BJ (cell line): ENCODE measurements at places on chromosomes 2 and 18. TPM values are rescaled to one million over a fixed set of nuclear protein-coding genes. Genes with fewer than 3 reads are reported as not detected.

RESP18 gene
- not detected in 2 replicates for polyA plus RNA-seq

DRC1 gene
- 0.05 and 0.22 TPM in 2 replicates for polyA plus RNA-seq

HSPE1 gene
- polyA plus RNA-seq = 22.0 and 57.2 TPM in 2 replicates

APOB gene
- polyA plus RNA-seq = 0.04 TPM in 2 replicates

GRCh38 chr2:142140434-142140845 lies 9.6 kb upstream of the LRP1B start:
- no peak for DNase-seq

DNA sequence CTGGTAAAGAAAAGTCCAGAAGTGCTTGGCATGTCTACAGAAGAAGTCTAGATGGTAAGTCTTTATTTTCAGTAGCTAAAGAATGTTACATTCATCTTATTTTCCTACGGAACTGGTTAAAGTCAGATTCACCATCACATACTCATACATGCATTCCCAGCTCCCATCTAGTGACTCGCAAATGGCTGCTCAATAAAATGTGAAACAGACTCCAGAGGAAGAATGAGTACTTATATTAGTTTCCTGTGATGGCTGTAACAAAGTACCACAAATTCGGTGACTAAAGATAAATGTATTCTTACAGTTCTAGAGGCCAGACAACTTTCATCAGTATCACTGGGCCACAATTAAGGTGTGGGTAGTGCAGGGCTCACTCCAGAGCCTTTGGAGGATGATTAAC lies 797.2 kb downstream of the SATB2 start:
- no peak for DNase-seq

DNA sequence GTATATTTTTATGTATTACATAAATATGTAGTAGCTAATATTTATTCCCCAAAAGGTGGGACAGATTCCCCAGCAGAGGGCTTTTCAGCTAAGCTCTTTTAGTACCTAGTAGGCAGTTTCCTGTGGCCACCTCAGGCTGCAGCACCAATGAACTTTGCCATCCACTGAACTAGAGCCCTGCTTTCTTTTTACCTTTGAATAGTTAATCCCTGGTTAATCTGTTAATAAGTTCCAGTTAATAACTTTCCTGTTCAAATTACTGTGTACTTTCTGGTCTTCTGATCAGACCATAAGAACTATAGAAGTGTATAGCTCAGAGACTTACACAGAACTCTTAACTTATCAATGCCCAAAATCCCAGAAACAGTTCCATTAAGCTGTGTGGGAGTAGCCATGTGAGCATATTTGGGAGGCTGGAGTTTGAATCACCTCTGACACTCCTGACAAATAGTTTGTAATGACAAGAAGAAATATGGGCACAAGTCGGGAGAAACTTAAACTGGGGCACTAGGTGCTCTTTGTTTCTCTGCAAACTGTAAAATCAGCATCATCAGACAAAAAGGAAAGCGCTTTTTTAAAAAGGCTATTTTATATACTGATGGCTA lies 40.0 kb downstream of the ASXL2 start:
- no peak for DNase-seq

DNA sequence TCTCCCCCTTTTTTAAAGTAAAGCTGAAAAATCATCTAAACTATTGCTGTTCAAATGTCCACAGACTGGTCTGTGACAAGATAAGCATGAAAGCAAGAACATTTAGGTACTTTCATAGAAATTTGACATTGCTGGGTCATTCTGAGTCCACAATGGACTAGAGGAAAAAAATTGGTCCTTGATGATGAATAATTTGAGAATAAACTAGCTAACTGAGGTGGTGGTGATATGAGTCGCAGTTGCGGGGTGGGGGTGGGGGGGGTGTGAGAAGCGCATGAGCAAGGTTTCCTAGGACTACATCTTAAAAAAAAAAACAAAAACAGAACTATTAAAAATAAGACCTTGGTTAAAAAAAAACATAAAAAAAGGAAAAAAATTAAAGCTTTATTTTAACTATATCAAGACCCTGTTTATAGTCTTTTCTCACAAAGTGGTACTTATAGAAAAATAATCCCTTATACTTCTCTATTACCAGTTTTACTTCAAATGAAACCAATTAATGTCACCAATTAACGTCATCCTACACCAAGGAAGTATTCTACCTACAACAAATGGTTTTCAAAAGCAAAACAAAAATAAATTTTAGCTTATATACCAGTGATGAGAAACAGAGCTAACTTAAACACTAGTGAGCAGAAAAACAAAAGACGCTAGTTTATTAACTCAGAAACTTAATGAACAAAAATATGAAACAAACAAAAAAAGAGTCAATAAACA lies 88.1 kb downstream of the ASXL2 start:
- no peak for DNase-seq

GRCh38 chr18:54843314-54843713 lies 15.0 kb downstream of the RAB27B start:
- no peak for DNase-seq

GRCh38 chr2:84964406-84965191 lies 6.4 kb upstream of the KCMF1 start:
- no peak for DNase-seq

DNA sequence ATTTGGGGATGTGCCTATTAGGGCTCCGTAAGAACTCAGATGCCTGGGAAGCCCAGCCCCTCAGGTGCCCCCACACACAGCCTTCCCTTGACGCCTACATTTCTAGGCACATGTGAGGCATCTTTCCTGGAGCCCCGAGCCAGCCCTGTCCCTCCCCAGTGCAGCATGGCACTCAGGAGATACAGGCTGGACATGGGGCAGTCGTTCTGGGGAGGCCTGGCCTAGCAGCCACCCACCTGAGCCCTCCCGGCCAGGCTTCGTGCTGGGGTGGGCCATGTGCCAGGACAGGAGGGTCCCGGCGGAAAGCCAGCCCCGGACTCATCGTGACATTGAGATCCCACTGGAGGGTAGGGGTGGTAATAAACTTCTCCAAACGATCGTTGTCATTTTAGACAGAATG lies 15.2 kb downstream of the BOK start:
- DNase-seq = no peak

GRCh38 chr2:238027591-238028415 lies 33.0 kb upstream of the SCLY start:
- no peak for DNase-seq

- DNase-seq = no peak
Observed at GRCh38 chr2:68710336-68710735, 24.3 kb upstream of the ARHGAP25 start.

DNA sequence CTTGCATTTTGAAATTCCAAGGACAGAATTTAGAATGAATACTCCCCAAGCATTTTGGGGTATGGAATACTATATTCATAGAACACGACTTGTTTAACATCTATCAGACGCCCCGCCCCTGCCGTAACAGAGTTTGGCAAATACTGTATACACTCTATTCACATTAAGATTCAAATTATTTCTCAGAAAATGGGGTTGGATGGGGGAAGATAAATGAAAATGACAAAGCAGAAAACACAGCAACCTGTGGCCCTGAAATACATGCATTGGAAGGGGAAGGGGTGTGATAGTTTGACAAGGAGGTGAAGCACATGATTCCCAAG lies 634.6 kb upstream of the SLC39A10 start:
- DNase-seq = no peak

GRCh38 chr2:59875836-59876235 lies 677.6 kb downstream of the BCL11A start:
- no peak for DNase-seq

DNA sequence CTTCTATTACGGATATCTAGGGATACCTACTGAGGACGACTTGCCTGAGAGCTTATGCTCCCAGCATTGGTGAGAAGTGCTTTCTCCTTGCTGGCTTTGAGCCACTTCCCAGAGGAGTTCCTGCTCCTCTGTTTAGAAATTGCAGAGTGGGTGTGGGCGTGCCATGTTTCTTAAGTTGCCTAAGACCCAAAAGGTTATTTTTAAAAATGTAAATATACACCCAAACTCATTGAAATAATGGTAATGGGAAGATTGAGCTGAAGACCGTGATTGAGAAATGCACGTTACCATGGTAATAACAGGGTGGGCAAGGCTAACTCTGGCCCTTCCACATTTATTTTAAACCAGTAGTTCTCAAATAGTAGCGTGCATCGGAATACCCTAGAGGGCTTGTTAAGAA lies 17.2 kb upstream of the TMEM200C start:
- DNase-seq = no peak

DNA sequence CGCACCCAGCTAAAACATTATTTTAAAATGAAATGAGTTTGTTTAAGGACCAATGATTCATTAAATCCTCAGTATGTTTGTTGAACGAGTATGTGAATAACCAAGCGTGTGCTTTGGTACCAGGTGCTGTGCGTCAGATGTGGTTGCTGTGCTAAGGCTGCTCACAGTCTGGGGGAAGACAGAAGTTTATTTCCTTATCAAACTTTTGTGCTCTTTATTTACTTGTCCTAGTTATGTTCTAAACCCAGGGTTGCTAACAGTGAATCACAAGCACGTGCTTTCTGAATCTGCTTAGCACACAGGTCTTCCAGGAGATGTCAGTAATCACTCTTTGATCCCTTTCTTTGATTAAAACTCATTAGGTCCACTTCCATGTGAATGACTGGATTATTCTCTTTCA lies 37.0 kb downstream of the RAPGEF4 start:
- no peak for DNase-seq
